ENCODE measurements at places on chromosomes 6 and 20.

- no peak for DNase-seq
Measured at GRCh38 chr20:63080411-63080810, 73.6 kb upstream of the BHLHE23 start.

DNA sequence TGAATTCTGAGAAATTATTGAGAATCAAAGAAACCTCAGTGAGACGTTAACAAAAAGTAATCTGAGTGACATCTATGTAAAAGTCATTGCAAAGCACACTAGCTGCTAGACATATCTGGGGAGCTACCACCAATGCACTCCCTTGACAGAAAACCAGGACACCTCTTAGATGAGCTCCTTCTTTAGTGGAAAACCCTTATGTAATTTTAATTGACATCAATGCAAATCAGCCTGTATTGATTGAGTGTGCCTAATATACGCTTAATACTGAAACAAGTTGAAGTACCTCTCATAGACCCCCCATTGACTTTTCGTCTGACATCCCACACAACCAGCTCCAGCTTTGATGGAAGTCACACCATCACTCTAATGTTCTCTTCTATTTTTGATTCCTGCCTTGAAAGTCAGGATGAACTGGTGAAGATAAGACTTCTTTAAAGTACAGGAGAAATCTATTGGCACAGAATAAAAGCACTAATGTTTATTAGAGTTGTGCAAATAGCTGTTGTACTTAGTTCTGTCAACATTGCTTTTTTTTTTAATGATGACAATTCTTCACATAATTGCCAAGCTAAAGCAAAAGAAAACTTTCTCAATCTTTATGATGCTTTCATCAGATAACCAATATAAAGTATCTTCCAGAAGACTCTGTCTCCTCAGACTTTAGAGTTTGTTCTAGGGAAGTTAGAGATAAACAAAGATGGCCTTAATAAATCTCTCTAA, 98.0 kb upstream of the FAM8A1 start:
- no peak for DNase-seq

DNA sequence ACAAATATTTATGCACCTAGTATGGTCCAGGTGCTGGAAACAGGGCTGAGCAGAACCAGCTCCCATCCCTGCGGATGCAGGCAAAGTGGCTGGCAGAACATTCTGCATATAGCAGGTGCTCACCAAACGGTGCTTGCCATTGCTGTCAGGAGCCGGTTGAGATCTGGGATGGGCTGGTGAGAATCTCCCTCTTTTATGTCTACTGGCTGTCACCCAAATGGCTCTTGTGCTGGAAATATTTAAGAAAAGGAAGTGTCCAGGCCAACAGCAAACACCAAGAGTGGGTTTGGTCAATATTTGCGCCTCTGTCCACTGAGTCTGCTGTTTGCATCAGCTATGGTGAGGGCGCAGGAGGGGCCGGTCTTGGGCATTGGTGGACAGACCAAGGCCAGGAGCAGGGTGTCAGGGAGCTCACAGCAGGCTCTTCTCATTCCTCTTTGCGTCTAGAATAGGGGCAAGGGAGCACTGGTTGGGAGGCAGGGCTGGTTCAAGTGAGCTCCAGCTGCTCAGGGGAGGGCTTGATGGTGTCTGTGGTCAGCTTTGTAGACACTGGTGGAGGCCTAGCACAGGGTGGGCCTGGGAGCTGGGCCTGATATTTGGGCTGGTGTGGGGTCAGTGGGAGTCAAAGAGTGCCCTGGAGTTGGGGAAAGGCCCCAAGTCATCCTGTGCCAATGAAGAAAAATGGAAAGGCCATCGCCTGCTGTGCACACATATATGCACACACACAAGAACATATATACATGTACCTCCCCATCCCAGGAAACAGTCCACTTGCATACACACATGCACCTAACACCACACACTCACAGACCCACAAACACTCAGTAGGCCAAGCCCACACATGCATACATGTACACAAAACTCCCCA, 1.4 kb upstream of the BPIFB2 start:
- DNase-seq = no peak

DNA sequence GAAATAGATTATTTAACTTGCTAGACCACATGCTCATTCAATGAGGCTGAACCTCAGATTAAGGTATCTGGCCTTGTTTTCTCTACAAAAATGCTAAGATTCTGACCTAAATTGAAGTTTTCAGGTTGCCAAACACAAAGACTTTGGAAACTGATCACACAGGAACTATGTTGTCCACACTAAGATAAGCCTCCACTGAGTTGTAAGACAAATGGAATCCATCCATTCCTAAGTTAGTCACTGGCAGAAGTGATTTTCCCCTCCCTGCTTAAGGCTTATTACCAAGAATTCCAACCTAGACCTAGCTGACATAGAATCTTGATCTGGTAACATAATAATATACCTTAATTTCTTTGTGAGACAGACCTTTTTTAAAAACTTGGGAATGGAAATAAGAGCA, 608.1 kb downstream of the TENT5A start:
- DNase-seq = no peak

DNA sequence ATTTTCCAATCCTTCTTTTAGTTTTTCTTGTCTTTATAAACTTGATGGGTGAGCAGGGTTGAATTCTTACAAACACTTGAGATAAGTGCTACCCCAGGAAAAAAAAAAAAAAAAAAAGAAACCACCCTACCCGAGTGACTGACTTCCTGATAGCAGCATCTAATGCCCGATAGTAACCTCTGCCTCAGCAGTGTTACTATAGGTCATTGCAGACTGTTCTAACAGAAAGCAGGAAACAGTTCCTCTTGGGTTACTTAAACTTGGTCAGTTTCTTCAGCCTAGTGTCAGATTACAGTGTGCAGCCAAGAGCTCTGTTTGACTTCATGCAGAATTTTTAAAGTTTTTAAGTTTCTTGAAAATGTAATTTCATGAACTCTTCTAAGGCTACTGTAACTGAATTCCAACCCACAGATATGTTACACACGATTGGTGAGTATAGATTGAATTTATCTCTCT, 2.1 kb downstream of the MYLIP start:
- DNase-seq = peak; percentile 85

- no peak for DNase-seq
Measured at GRCh38 chr6:6556738-6557503, 31.6 kb upstream of the LY86 start.

DNA sequence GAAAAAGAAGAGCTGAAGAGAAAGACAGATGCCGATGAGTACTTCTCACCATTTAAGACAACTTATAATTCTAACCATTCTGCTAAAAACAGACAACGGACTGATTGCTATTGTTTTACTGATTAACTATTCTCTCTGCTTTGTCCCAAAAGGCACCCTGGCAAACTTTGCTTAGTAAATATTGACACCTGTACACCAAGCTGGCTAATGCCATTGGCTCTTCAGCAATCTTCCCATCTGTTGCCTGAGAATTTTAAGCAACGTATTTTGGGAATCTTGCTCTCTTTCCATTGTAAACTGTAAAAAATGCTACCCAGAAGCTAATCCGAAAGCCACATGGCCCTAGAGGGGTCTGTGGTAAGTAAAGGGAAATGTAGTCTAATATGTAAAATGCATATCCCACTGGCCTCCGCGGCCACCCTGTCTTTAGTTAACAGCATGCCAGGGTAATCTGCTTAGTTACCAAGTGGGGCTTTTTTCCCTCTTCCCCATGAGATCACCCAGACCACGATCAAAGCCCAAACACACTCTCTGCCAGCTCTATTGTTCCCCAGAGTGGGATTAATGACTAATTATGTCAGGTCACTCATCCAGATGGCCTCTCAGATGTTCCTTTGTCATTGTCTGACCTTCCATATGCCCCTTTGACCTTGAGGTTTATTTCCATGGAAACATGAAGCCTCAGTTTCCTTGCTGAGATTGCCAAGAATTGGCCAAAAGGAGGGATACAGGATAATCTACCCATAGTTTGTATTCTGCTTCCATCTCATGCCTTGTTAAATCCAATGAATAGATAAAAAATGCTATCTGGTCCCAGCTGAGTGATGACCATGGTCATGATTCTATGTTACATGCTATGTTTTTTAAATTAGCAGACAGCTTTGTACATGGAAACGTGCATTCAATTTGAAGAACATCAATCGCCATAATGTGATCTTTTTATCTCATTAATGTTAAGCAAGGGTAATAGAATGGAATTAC, 216.4 kb upstream of the MCHR2 start:
- DNase-seq = no peak

GRCh38 chr20:5662769-5663168, 87.4 kb upstream of the SHLD1 start:
- no peak for DNase-seq
